Esophagus muscularis mucosa (tissue), 4 donors: ENCODE measurements at places on chromosomes 4 and X. TPM values are rescaled to one million over a fixed set of nuclear protein-coding genes. Genes with fewer than 3 reads are reported as not detected.

GRCh38 chr4:120749445-120750151, 172.9 kb downstream of the PRDM5 start:
- H3K4me3 ChIP-seq = no peak overlapping the region
- H3K4me1 ChIP-seq = no peaks in the 10 kb centered on the region
- H3K36me3 ChIP-seq = no peaks in the 10 kb centered on the region
- no peak overlapping the region for H3K27ac ChIP-seq
- H3K27me3 ChIP-seq = no peaks in the 10 kb centered on the region

The CCDC149 gene
- 30.3 TPM for total RNA-seq

DNA sequence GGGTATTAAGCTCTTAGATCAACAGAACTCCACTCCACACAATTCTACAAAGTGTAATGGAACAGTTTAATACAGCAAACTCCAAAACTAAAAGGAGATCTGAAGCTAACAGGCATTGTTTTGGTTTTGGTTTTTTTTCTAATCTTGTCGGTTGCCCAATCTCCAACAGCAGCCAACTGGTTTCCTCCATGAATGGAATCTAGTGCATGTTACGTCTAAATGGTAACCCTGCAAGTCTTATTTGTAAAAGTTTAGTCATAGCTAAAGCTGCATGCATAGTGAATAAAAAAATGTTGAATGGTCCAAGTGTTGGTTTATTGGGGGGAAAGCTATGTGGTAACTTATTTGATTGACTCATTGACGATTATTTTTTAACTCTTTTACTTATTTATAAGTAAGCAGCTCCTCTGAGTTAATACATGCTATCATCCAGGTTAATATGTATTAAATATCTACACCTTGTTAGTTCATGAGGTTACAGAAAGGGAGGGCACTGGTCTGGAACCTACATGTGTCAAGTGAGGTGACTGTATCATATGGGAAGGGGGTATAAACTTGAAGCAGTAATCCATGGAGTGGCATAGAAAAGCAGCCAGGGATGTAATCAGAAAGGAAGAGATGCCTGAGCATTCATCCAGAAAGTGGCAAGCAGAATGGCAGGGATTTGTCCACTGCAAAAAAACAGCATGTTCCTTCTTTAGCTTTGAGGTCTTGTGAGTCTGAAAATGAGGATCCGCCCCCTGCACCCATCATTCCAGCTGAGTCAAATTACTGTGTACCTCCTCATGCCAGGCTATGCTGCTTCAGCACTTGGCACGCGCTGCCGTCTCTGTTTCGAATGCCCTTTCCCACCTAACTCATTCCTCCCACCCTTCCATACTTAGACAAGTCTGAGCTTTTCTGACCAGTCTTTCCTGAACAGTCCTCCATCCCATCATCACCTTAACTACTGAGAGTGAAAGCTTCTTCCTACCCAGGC, 81.7 kb downstream of the PDGFC start:
- DNase-seq = peak; percentile 92
- H3K4me1 ChIP-seq = peaks cover 9% of the 10 kb centered on the region
- no peaks in the 10 kb centered on the region for H3K27me3 ChIP-seq
- H3K27ac ChIP-seq = no peak overlapping the region
- no peak overlapping the region for H3K4me3 ChIP-seq
- H3K36me3 ChIP-seq = no peaks in the 10 kb centered on the region

GRCh38 chrX:41661366-41662095, 27.2 kb upstream of the GPR34 start:
- H3K4me3 ChIP-seq = no peak overlapping the region
- H3K27me3 ChIP-seq = no peaks in the 10 kb centered on the region
- no peaks in the 10 kb centered on the region for H3K4me1 ChIP-seq
- no peak for DNase-seq
- no peak overlapping the region for H3K27ac ChIP-seq
- H3K36me3 ChIP-seq = peaks cover 13% of the 10 kb centered on the region

- no peak for DNase-seq
- H3K27me3 ChIP-seq = no peaks in the 10 kb centered on the region
- H3K4me1 ChIP-seq = no peaks in the 10 kb centered on the region
- H3K4me3 ChIP-seq = no peak overlapping the region
- no peak overlapping the region for H3K27ac ChIP-seq
- H3K36me3 ChIP-seq = no peaks in the 10 kb centered on the region
These were observed 42.2 kb downstream of the PPM1K start for GRCh38 chr4:88242144-88242543.

DNA sequence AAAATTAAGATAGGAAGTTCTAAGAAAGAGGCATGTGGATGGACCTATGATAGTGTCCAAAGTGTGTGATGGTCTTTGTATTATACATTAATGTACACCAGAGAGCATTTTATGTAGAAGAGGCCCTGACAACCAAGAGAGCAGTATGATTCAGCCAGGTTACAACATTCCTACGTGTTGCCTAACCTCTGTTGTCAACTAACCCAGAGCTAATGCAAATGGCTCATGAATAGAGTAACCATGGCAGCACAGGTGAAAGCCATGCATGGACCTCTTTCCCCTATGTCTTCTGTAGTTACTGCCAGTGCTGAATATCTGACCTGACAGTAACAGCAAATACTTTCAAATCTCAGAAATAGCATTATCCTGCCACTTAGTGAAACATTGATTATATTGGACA, 255.6 kb downstream of the NDST4 start:
- no peak for DNase-seq
- H3K36me3 ChIP-seq = no peaks in the 10 kb centered on the region
- no peak overlapping the region for H3K4me3 ChIP-seq
- no peaks in the 10 kb centered on the region for H3K27me3 ChIP-seq

- H3K4me3 ChIP-seq = no peak overlapping the region
- H3K36me3 ChIP-seq = no peaks in the 10 kb centered on the region
- H3K27me3 ChIP-seq = no peaks in the 10 kb centered on the region
- peaks cover 5% of the 10 kb centered on the region for H3K4me1 ChIP-seq
- DNase-seq = no peak
These were observed 50.3 kb downstream of the CASP3 start for GRCh38 chr4:184598753-184599491.

The GLOD5 gene
- not detected for total RNA-seq

DNA sequence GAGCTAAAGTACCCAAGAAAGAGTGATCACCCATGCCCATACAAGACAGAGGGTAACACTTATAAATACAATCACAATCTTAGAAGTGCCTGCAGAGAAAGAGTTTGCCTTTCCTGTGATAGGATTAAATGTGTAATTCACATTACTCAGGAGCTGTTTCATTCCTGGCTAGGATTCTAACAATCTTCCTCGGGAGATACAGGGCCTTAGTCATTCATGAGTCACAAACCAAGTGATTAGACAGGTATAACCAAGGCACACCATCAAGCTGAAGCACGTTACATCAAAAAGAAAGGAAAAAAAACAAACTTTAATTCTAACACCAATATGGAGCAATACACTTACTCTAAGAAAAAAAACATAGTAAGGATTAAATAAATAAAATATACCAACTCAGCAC, 14.9 kb downstream of the ABCG2 start:
- no peaks in the 10 kb centered on the region for H3K27me3 ChIP-seq
- H3K36me3 ChIP-seq = no peaks in the 10 kb centered on the region
- H3K4me1 ChIP-seq = no peaks in the 10 kb centered on the region
- DNase-seq = no peak

The EIF2S3 gene
- 116 TPM for total RNA-seq

DNA sequence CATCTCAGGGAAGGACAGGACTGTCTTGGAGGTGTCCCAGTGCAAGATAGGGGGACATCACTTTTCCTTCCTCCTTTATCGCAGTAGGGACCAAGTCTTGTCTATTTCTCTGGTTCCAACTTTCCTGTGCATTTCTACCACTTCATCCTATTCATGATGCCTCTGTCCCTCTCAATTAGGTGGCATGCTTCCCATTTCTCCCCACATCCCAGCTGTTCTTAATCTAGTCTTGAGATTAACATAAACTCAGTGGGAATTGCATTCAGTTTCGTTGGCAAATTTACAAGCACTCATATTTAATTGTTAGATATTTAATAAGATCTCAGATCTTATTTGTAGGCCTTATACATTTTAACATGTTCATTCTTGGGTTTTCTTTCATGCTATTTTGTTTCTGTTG, 15.7 kb upstream of the ODAM start:
- H3K27me3 ChIP-seq = no peaks in the 10 kb centered on the region
- no peak overlapping the region for H3K27ac ChIP-seq
- H3K4me1 ChIP-seq = no peaks in the 10 kb centered on the region
- no peak overlapping the region for H3K4me3 ChIP-seq
- no peaks in the 10 kb centered on the region for H3K36me3 ChIP-seq
- DNase-seq = no peak

DNA sequence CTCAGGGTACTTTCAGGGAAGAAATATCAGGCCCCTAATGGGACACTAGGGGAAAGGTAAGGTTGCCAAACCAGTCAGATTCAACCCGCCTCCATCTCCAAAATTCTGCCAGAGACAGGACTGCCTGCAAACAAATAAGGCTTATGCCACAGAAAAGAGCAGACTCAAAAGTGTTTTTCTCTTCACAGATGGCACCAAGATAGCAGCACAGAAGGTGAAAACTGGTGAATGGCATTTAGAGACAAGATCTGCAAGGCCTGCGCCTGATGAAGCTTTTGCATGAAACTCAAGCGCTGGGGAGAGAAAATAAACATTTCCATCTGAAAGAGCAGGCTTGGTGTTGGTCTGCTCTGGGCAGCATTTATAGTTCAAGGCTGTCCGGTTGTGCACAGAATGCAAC, 27.9 kb downstream of the AMOT start:
- no peaks in the 10 kb centered on the region for H3K4me1 ChIP-seq
- DNase-seq = no peak
- no peak overlapping the region for H3K27ac ChIP-seq

The FAT1 gene
- 170 TPM for total RNA-seq

- no peak for DNase-seq
- peak overlapping the region; percentile 80 for H3K4me3 ChIP-seq
- H3K4me1 ChIP-seq = peaks cover 29% of the 10 kb centered on the region
- no peaks in the 10 kb centered on the region for H3K27me3 ChIP-seq
- H3K36me3 ChIP-seq = no peaks in the 10 kb centered on the region
- H3K27ac ChIP-seq = peak overlapping the region; percentile 92
These were observed 71.0 kb downstream of the AFF1 start for GRCh38 chr4:87005690-87006425.

DNA sequence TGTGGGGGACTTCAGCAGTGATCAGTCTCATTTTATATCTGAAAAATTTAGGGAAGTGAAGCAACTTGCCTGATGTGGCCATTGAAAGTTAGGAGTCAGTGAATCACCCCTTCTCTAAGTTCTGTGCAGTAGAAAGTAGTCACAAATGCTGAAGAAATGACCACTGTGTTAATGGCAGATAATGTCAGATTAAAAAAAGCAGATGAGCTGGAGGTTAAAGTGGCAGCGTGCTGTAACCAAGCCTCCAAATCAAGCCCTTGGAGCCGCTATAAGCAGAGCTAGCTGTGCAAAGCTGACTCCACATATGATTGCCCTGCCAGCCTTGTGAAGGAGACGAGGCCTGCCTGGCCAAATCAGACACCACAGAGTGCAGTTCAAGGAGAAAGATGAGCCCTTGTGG, 39.2 kb upstream of the PDE5A start:
- H3K27ac ChIP-seq = peak overlapping the region; percentile 28
- H3K27me3 ChIP-seq = no peaks in the 10 kb centered on the region
- no peak for DNase-seq
- H3K36me3 ChIP-seq = no peaks in the 10 kb centered on the region

- peaks cover 48% of the 10 kb centered on the region for H3K4me1 ChIP-seq
- H3K4me3 ChIP-seq = no peak overlapping the region
- DNase-seq = no peak
- H3K36me3 ChIP-seq = no peaks in the 10 kb centered on the region
These were observed 27.8 kb downstream of the CD99L2 start for GRCh38 chrX:150870487-150871340.

DNA sequence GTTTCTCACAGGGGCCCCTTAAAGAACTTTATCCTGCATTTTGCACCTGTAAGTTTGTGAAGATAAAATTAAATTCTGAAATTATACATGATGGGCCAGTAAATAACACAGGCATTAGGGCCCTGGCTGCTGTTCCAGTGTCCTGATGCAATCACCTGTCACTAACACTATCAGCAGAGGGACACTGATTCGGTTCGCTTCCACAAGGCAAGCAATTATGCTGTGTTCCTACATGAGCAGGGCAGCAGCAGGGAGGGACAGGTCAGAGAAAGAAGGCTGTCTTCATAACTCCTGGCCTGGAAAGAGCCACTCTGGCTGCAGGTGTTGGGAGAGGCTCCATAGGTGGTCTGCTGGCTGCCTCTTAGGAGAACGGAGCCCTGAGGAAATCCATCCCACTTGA, 487.3 kb downstream of the MID1IP1 start:
- no peaks in the 10 kb centered on the region for H3K4me1 ChIP-seq
- H3K27ac ChIP-seq = no peak overlapping the region
- H3K27me3 ChIP-seq = no peaks in the 10 kb centered on the region
- H3K36me3 ChIP-seq = no peaks in the 10 kb centered on the region
- DNase-seq = no peak
- H3K4me3 ChIP-seq = no peak overlapping the region

DNA sequence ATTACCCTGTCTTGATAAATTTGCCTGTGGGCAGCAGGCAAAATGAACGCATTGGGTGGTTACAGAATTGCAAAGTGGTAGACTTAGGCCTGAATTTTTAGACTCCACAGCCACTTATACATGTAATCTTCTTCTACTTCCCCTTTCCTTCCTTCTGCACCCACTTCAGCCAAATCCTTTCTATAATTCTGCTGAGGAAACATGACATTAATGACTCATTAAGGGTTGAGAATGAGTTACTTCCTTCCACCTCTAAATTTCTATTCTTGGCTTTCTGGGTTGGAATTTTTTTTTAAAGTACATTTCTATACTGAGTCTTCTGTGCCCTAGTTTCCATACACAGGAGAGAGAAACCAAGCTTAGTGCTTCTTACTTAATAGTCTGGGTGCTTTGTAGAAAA, 10.1 kb downstream of the PAPSS1 start:
- no peak overlapping the region for H3K4me3 ChIP-seq
- no peak overlapping the region for H3K27ac ChIP-seq
- DNase-seq = no peak
- H3K27me3 ChIP-seq = no peaks in the 10 kb centered on the region
- no peaks in the 10 kb centered on the region for H3K4me1 ChIP-seq
- H3K36me3 ChIP-seq = no peaks in the 10 kb centered on the region

GRCh38 chrX:9443327-9443726, 21.5 kb upstream of the TBL1X start:
- H3K27me3 ChIP-seq = no peaks in the 10 kb centered on the region
- no peaks in the 10 kb centered on the region for H3K4me1 ChIP-seq
- H3K4me3 ChIP-seq = no peak overlapping the region
- no peak overlapping the region for H3K27ac ChIP-seq
- H3K36me3 ChIP-seq = no peaks in the 10 kb centered on the region

The AFF1 gene
- 61.0 TPM for total RNA-seq

DNA sequence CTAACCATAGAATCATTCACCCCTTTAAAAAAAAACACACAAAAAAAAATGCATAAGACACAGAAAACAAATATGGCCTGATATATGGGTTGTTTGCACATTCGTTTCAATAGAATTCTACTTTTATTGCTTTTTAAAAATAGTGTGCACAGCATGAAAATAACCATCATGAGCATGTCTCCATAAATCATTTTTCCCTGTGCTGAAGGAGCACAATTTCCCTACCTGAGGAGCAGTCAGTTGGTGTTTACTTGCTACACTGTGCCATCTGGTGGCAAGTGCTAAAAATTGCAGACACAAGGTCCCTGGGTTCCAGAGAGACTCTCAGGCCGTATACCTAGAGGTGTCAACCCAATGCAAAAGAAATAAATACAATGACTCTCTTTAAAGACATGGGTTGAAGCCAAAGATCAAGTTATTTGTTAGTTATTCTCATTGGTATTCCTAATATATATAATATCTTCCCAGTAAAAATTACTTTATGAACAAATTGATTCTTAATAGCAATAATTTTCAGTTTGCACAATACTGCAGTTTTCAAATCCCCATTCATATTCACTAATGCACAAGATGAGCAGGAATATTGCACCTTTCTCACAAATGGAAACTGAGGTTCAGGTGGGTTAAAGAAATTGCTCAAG, 551.4 kb downstream of the IQCM start:
- DNase-seq = no peak
- no peaks in the 10 kb centered on the region for H3K4me1 ChIP-seq
- no peaks in the 10 kb centered on the region for H3K36me3 ChIP-seq
- no peak overlapping the region for H3K4me3 ChIP-seq
- H3K27me3 ChIP-seq = no peaks in the 10 kb centered on the region
